Right renal cortex interstitium (tissue), 3 donors: ENCODE measurements at places on chromosomes 11 and 22.

- DNase-seq = no peak
Measured at GRCh38 chr11:38648604-38649003, 2050.6 kb upstream of the RAG2 start.

GRCh38 chr22:18905540-18906409 lies at the start of gene DGCR6:
Gene DGCR6 (plus strand): TSS chr22:18906320. CDS start chr22:18906375, 55 bp downstream.
- no peak for DNase-seq

- DNase-seq = no peak
Measured at GRCh38 chr11:115707180-115707905, 203.1 kb upstream of the CADM1 start.

DNA sequence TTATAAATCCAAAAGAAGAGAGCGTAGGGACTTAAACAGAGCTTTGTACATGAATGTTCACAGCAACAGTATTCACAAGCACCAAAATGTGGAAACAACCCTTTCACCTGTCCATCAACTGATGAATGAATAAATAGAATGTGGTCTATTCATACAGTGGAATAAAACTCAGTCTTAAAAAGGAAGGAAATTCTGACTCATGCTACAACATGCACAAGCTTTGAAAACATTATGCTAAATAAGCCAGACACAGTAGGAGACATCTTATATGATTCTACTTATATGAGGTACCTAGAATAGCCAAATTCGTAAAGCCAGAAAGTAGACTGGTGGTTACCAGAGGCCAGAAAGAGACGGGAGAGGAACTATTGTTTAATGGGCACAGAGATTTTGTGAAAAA lies 74.3 kb downstream of the SHANK2 start:
- no peak for DNase-seq

DNA sequence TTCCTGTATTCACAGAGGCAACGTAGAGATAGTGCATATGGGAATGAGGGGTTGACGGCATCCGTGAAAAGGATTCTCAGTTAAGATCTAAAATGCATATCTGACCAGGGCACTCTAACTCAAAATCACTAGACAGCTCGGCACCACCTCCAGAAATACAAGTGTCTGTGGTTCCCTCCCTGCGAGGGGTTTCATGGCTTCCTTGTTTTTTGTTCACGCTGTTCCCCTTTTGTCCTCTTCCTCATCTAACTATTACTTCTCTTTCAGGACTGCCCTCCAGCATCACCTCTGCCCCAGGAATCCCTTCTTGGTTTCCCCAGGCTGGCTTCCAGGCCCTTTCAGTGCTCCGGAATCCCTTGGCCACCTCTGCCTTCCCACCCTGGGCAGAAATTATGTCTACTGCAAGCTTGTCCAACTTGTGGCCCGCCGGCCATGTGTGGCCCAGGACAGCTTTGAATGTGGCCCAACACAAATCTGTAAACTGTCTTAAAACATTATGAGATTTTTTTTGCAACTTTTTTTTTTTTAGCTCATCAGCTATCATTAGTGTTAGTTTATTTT lies 159.9 kb downstream of the FBXO7 start:
- no peak for DNase-seq

- DNase-seq = no peak
Measured at GRCh38 chr11:75239531-75240290, 863 bp upstream of the TPBGL start.

GRCh38 chr22:39175353-39176142 lies 23.1 kb upstream of the CBX7 start:
- DNase-seq = no peak

- DNase-seq = no peak
Measured at GRCh38 chr11:102812188-102812587, 14.2 kb upstream of the MMP1 start.

- DNase-seq = no peak
Measured at GRCh38 chr11:13259374-13259773, 18.2 kb upstream of the BMAL1 start.

- no peak for DNase-seq
Measured at GRCh38 chr22:47201186-47201995, 438.9 kb downstream of the TBC1D22A start.

DNA sequence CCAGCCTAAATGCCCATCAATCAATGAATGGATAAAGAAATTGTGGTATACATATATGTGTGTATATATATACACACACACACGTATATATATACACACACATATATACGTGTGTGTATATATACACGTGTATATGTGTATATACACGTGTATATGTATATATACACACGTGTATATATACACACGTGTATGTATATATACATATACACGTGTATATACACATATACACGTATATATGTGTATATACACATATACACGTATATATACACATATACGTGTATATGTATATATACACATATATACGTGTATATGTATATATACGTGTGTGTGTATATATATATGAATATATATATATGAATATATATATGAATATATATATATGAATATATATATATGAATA lies 54.1 kb downstream of the C2CD3 start:
- no peak for DNase-seq

GRCh38 chr22:40531951-40532900 lies 104.3 kb downstream of the MRTFA start:
- no peak for DNase-seq

DNA sequence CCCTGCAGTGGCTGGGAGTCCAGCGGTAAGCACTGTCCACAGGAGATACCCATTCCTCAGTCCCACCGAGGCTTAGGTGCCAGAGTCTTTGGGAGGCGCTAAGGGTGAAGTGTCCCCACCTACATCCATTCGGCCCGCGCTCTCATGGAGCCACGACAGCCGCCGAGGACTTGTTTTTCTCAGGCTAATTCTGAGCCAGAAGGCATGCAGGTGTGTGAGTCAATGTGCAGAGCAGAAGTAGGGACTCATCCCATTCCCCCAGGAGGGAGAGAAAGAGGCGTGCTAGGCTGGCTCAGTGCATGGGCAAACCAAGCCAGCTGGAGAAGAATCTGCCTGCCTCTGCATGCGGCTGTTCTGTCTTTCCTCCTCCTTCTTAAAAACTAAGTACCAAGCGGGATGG lies 46.6 kb downstream of the KCNC1 start:
- DNase-seq = no peak

DNA sequence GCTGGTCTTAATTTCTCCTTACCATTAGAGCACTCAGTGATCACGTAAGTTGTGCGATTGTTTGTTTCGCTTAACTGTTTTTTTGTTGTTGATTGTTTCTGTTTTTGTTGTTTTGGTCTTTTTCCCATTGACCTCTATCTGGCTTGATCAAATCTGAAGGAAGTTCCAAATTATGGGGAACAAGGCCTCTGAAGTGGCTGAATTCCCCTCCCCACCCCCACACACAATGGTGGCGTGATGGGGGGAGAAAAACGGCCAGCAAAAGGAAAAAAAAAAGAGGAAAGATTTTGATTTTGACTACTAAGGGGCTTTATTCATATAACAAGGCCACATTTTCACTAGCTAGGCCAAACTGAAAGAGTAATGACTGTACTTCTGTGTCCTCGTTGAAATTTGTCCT lies 53.6 kb downstream of the OSBPL5 start:
- DNase-seq = no peak

GRCh38 chr22:46916886-46917770 lies 154.7 kb downstream of the TBC1D22A start:
- no peak for DNase-seq

DNA sequence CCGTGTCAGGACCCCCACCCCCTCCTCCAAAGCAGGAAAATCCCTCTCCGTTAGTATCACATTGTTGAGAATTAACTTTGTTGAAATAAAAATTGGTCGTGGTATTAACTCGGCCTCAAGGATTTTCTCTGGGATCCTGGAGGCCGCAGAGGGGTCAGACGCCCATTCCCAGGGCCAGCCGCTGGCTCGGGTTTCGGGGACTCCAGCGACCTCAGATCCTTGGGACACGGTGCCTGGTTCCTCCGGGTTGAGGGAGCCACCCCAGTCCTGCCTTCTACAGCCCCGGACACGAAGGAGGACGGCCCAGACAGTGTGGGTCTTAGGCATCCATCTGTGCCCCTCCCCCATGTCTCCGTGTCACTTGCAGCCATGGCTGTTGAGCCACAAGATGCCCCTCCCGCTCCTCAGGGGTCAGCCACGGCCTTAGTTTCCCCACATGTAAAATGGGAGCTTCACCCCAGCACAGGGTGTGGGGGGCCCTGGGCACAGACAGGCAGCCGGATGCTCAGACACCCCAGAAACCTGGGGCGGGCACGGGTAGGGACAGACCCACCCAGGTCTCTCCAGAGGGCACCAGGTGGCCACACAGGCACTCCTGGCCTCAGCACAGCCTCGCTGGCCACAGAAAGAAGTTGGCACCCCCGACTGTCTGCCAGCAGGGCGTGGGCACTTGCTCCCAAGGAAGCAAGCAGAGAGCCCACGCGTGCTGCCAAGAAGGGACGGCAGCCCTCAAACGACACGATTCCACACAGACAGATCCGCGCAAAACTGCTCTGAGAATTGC lies 15.5 kb downstream of the GP1BB start:
- DNase-seq = no peak

- no peak for DNase-seq
Measured at GRCh38 chr11:83046621-83047172, 25.0 kb downstream of the RAB30 start.

DNA sequence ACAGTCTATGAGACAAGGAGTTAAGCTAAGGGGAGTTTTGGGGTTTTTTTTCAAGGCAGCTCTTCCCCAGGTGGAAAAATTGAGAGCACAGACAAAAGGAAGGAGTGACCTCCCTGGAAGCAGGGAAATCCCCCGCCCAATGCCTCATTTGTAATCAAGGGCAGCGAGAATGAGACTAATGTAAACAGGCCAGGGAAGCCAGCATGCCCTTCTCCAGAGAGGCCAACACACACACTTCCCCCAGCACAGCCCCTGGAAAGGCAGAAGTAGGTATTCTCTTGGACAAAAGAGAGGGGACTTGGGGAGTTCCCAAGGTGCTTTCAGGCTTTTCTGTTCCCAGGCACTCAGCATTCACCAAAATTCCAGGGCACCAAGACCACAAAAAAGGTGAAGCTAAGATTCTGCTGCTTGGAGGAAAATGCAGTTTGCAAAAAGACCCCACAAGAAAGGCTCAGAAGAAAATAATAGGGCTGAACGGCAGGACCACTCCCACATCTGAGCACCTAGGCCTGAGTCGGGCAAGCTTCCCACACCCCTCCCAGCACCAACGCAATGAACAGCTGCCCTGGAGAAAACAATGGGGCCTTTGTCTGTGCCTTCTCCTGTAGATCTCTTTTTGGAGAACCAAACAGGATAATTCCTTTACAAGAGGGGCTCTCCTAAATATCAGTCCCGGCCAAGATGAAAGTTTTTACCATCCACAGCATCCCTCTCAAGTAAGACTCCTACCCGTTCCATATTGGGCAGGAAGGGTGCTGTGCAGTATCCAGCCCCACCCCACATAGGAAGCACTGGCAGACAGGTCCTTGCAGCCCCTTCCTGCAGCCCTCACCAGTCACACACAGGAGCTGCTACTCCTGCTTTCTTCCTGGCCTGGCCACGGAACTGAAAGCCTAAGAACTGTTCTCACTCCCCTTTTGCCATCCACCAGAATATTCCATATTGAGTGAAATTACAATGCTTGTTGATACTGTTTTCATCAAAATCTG lies 70.7 kb upstream of the AKIP1 start:
- DNase-seq = no peak

DNA sequence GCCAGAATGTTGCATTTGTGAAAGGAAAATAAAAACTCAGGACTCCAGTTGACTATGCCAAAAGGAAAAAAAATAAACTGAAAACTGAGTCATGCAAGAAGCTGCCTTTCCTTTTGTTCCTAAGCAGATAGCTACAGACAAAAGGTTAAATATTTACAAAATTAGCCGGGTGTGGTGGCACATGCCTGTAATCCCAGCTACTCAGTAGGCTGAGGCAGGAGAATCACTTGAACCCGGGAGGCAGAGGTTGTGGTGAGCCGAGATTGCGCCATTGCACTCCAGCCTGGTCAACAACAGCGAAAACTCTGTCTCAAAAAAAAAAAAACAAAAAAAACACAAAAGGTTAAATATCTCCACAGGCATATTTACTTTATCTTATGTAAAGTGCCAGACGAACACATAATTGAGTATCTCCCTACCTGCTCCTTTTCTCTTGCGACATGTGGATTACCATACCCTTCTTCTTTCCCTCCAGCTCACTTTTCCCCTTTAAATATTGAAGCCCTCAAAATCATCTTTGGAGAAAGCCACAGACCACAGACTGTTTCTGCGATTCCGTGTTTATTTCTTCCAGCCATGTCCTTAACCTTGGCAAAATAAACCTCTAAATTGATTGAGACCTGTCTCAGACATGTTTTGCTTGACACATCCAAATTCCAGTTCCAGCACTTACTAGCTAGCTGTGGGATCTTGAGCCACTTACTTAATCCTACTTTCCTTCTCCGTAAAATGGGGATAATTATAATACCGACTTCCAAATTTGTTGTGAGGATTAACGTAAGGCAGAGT lies 2.3 kb upstream of the SMPD1 start:
- DNase-seq = no peak

GRCh38 chr11:130785380-130786116 lies 130.7 kb downstream of the SNX19 start:
- no peak for DNase-seq

DNA sequence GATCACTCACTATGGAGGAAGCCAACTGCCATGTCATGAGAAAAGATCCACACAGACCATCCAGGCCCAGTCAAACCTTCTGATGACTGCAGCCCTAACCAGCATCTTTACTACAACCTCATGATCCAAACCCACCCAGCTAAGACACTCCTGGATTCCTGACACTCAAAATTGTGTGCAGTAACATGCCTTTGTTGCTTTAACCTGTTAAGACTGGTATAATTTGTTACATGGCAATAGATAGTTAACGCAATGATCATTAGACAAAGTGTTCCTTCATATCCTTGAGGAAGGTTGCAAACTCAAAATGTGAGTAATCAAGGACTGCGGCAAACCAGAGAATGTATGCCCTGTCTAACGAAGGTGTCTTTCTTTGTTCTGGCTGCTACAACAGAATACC lies 47.1 kb upstream of the CSNK2A3 start:
- no peak for DNase-seq

- DNase-seq = no peak
Measured at GRCh38 chr11:94544646-94545263, 1.0 kb downstream of the FUT4 start.

DNA sequence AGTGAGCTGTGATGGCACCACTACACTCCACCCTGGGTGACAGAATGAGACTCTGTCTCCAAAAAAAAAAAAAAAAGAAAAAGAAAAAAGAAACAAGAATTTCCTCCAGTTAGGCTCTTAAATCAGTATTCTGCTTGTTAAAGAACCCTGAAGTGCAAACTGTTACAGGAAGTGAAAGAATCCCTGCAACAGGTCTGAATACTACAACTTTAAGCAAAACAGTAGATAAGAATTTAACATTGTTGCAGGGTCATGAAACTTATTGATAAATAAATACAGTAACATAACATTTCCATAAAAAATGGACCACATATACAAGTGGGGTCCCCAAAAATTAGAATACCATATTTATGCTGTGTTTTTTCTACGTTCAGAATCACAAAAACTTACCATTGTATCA lies 35.8 kb downstream of the FCHSD2 start:
- DNase-seq = no peak

DNA sequence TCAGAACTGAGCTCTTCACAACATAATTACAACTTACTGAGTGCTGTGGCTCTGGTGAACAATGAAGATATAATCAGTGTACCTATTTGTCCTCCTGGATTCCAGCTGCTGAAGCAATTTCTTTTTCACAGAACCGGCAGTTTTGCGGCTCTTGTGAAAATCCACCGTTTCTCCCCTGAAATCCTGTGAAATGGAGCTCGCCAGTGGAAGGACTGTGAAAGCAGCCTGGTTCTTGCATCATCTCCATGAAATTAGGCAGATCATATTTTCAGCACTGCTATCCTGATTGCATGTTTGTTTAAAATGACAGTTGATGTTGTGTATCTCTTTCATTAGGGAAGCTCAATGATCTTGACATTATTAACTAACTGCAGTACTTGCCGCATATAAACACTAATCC lies 120.2 kb upstream of the SNX19 start:
- no peak for DNase-seq

- no peak for DNase-seq
Measured at GRCh38 chr22:28102151-28102812, 183.2 kb upstream of the PITPNB start.
